Umbilical cord (tissue), 2 donors: ENCODE measurements at places on chromosomes 16 and 17. TPM values are rescaled to one million over a fixed set of nuclear protein-coding genes. Genes with fewer than 3 reads are reported as not detected.

The GNGT2 gene
- not detected for total RNA-seq

The ABCC6 gene
- total RNA-seq = 0.96 TPM

The CACNA1G gene
- 1.9 TPM for total RNA-seq

The CASKIN1 gene
- total RNA-seq = not detected

The WNT9B gene
- total RNA-seq = not detected

The NUBP1 gene
- 19.7 TPM for total RNA-seq

The KCTD19 gene
- total RNA-seq = 3.4 TPM

The C1QTNF8 gene
- not detected for total RNA-seq

The HGS gene
- 48.9 TPM for total RNA-seq

The CA7 gene
- not detected for total RNA-seq

The ODF4 gene
- not detected for total RNA-seq

The SDR42E1 gene
- total RNA-seq = 1.9 TPM

The CACNG3 gene
- total RNA-seq = not detected

The VAMP2 gene
- total RNA-seq = 2.6 TPM

The C17orf100 gene
- total RNA-seq = 3.1 TPM

The ARHGAP23 gene
- 10.8 TPM for total RNA-seq

The ODAD4 gene
- total RNA-seq = not detected

The EPOP gene
- 3.1 TPM for total RNA-seq

The PGAP3 gene
- 12.8 TPM for total RNA-seq

The SOCS1 gene
- 16.4 TPM for total RNA-seq

The FOXO3B gene
- 1.9 TPM for total RNA-seq

The OR3A3 gene
- 5.3 TPM for total RNA-seq

The PIK3R5 gene
- 4.3 TPM for total RNA-seq

The TMEM220 gene
- total RNA-seq = 20.0 TPM

The LRRC36 gene
- 1.9 TPM for total RNA-seq

The MT1H gene
- 13.0 TPM for total RNA-seq

The CD7 gene
- total RNA-seq = 2.9 TPM

The TBC1D3C gene
- 8.7 TPM for total RNA-seq

The JPH3 gene
- 3.1 TPM for total RNA-seq

The MPV17L gene
- 1.9 TPM for total RNA-seq

The RMI2 gene
- 17.1 TPM for total RNA-seq

The DRC7 gene
- total RNA-seq = 0.96 TPM

The KRT25 gene
- total RNA-seq = not detected
